Stimulated activated naive CD4-positive, alpha-beta T cell treated with Interleukin-2 at 50 U/mL for 16 hours (primary cell): ENCODE measurements at places on chromosomes 11 and 22.
A peak's percentile ranks its signal among the peaks of the same experiment; 100 is the strongest.

- DNase-seq: no peak
Measured at GRCh38 chr22:45882881-45883810, 93.8 kb downstream of the WNT7B start.

GRCh38 chr22:50261615-50262459 is at the start of gene MAPK12:
Gene MAPK12, minus strand, starts transcription at chr22:50261683. Its CDS starts 174 bp downstream, at chr22:50261509.
- DNase-seq: no peak

GRCh38 chr22:50507421-50507990 is at the start of gene LMF2:
Gene LMF2, minus strand, starts transcription at chr22:50507702. Its CDS starts 27 bp downstream, at chr22:50507675.
- peak; percentile 98 for DNase-seq

GRCh38 chr11:22809893-22810292 is 19.7 kb downstream of the SVIP start:
- DNase-seq: no peak
